NCI-H460 (cell line): ENCODE measurements at places on chromosomes 7 and 10. TPM values are rescaled to one million over a fixed set of nuclear protein-coding genes. Genes with fewer than 3 reads are reported as not detected.
A peak's percentile ranks its signal among the peaks of the same experiment; 100 is the strongest.

GRCh38 chr7:72176875-72177274, 235.3 kb downstream of the CALN1 start:
- DNase-seq = no peak

DNA sequence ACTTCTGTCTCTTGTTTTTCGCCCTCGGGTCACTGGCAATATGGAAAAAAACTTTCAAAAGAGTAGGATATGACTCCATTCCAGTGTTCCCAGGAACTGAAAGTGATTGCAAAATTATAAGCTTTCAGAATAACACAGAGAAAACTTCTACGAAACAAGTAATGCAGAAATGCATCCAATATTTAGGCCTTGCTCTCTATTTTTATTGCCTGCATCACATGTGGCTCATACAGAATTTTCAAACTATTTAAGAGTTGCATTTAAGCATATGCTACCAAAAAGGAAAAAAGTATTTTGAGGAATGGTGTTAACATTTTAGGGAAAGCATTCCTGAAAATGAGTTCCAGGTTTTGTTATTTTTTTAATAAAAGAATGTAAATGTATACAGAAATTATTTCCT, 228.0 kb downstream of the CACNB2 start:
- no peak for DNase-seq

GRCh38 chr7:39845006-39845405, 105.0 kb upstream of the CDK13 start:
- no peak for DNase-seq

DNA sequence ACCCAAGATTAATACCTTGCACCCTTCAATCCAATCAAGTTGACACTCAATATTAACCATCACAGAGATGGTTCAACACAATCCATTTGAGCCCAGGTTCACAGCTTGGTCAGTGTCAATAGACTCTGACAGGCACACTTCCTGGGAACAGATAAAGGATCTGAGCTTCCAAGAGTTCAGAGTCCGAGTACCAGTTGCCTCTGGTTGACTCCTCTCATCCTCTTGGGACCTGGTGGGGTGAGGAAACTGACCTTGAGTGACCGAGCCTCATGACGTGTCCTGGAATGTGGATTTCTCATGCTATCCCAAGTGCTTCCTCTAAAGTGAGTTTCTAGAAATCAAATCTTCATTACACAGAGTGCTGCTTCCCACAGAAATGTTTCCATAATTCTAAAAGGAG, 162.0 kb downstream of the CYP26A1 start:
- no peak for DNase-seq

- DNase-seq = no peak
Observed at GRCh38 chr7:38656968-38657367, 25.8 kb upstream of the AMPH start.

DNA sequence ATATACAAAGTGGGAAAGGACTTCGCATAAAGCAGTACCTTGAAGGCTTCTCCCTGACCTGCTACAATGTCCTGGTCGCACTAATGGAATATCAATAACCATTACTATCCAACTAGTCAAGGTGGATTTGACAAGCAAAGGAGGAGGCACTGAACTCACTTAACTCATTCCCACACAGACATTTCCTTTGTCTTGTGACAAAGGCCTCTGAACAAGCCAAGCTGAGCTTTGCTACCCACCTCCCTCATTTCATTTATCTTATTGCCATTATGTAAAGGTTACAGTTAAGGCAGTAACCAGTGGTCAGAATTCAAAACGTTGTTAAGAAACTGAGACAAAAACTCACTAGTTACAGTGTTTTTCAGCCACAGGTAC, 7.3 kb downstream of the ELMO1 start:
- DNase-seq = no peak

DNA sequence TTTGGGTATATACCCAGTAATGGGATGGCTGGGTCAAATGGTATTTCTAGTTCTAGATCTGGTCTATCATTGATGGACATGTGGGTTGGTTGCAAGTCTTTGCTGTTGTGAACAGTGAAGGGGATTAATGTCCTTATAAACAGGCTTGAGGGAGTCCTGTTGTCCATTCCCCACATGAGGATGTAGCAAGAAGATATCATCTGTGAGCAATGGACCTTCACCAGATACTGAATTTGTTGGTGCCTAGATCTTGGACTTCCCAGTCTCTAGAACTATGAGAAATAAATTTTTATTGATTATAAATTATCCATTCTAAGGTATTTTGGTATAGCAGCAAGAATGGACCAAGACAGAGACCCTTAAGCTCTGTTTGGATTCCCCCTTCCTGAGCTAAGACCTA, 72.2 kb upstream of the RELN start:
- no peak for DNase-seq

DNA sequence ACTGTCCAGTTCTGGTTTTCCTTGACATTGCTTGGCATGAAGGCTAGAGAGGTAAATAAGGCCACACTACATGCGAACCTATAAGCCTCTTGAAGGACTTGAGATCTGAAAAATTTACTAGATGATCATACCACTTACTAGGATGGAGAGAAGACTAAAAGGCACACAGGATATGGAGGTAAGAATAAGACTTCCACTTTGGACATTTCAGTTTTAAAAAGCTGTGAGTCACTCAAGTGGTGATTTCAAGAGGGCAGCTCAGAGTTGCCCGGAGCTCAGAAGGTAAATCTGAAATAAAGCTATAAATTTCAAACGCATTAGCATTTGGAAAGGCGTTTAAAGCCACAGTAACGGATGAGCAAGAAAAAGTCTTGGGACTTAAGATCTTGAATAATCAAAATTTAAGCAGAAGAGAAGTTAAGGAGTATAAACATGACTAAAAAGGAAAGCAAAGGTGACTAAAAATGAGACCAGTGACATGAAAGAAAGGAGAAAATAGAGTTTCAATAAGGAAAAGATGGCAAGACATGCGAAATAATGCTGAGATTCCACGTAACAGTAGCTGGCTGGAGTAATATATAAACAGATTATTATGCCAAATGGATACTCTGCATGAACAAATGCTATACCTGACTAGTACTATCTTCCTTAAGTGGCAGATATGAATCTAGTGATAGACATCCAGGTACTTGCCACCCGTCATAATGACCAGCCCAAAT, 68.3 kb downstream of the SNX13 start:
- no peak for DNase-seq

- DNase-seq = peak; percentile 75
Observed at GRCh38 chr10:77641788-77642397, 4.3 kb upstream of the KCNMA1 start.

DNA sequence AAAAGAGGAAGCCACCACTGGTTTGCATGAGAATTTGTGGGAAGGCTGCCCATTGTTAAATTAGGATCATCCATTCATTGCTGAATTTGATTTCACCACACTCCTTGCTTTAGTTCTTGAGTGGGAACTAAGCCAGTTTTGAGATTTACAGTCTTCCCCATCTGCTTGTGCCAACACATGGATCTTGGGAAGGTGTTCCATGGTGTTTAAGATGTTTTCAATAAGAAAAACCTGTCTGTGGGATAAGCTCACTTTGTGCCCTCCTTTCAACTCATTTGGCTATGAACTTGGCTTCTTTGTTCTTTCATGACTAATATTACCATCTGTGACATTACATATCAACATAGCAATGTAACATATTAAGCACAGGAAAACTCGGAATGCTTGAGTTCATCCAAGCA, 73.2 kb downstream of the INHBA start:
- no peak for DNase-seq

DNA sequence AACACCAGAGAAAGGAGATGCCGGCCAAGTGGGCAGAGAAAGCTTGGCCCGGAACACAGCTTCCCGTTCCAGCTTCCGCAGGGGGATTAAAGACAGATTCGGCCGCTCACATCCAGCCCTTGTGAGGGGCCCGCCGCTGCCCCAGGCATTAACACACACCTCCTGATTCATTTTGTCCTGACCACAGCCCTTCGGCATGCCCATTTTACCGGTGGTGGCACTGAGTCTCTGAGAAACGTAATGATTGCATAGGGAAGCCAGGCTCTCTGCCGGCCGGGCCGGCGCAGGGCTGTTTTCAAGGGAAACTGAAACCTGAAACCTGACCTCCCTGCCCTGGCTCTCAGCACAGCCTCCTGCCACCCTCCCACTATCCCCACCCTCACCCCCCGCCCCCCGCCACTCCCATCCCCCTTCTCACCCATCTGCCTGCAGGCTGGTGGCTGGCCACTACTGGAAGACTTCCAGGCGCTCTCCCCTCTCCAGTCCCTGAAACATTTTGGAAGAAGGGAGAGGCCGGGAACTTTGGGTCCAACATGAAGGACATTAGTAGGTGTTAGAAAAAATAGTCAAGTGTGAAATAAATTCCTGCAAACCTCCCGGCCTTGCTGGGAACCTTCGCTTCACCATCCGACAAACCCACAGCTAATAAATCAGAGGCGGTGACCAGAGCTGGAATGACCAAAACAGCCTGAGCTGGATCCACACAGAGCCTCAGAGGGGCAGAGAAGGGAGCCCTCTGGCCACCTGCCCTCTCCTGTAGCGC, 83.5 kb upstream of the CUX1 start:
- no peak for DNase-seq

GRCh38 chr10:115379064-115379463, 285.9 kb downstream of the ATRNL1 start:
- DNase-seq = no peak

DNA sequence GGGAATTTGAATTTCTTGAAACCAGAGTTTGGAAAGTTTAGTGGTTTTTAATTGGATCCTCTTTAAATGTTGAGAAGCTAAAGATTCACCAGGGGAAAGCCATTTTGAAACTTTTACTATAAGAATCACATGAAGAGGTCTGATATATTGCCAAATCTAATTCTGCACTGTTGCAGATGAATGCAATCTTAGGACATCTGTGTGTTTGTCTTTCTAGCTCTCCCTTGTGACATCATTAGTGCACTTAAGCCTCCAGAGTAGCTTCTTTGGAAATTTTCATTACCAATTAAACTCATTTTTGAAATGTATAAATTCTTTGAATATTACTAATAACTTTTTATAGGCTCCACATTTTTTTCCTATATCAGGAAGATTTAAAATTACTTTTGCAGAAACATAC, 160.2 kb downstream of the BICC1 start:
- DNase-seq = no peak

Gene HTRA1
- 40.7 and 42.5 TPM in 2 replicates for total RNA-seq

Gene TBL2
- total RNA-seq = 70.5 and 76.4 TPM in 2 replicates

Gene EPHB6
- not detected in 2 replicates for total RNA-seq

Gene BTAF1
- 43.2 and 52.8 TPM in 2 replicates for total RNA-seq

Gene PIK3AP1
- total RNA-seq = 0.47 and 1.3 TPM in 2 replicates

Gene EPDR1
- 103 and 109 TPM in 2 replicates for total RNA-seq

Gene ZNF804B
- total RNA-seq = not detected in 2 replicates

Gene TFPI2
- total RNA-seq = 976 and 998 TPM in 2 replicates

Gene ASB4
- total RNA-seq = 0.47 TPM in 1 of 2 replicates, not detected in the other

Gene SLC26A5
- total RNA-seq = not detected in 2 replicates

Gene SFTPA1
- not detected in 2 replicates for total RNA-seq
